Naive thymus-derived CD8-positive, alpha-beta T cell (primary cell): ENCODE measurements at places on chromosomes 2 and 18.

DNA sequence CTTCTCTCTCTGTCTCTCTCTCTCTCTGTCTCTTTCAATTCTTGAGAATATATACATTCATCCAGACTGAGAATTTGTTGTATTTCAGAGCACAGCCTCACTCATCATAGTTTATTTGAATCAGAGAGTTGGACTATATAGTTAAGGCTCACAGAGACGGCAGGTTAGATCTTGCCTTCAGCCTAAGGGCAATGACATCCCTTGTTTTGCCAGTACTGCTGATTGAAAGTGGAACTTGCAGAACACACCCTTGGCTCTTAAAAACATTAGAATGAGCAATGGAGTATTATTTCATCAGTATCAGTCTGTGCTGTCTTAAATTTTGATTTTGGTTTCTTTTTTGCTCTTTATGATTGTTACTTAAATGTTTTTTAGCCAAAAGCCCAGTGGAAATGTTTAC lies 62.0 kb upstream of the DSG1 start:
- no peak for DNase-seq

DNA sequence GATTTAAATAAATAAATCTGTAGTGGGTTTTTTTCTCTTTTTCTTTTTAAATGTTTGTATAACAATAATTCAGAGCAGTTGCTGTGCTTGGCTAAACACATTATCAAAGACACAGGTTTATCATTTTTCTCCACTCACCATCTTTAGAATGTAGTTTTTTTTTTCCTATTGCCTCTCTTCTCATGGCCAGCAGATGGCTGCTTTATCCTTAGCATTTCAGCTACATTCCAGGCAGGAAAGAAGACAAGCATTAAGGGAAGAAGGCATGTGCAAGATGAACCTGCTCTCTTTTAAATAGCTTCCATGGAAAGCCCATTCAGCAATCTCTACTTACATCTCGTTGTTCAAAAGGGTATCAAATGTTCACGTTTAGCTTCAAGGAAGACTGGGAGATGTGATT lies 42.6 kb downstream of the ARHGAP15 start:
- DNase-seq = no peak

- DNase-seq = no peak
Observed at GRCh38 chr2:43135583-43135982, 90.8 kb downstream of the ZFP36L2 start.

DNA sequence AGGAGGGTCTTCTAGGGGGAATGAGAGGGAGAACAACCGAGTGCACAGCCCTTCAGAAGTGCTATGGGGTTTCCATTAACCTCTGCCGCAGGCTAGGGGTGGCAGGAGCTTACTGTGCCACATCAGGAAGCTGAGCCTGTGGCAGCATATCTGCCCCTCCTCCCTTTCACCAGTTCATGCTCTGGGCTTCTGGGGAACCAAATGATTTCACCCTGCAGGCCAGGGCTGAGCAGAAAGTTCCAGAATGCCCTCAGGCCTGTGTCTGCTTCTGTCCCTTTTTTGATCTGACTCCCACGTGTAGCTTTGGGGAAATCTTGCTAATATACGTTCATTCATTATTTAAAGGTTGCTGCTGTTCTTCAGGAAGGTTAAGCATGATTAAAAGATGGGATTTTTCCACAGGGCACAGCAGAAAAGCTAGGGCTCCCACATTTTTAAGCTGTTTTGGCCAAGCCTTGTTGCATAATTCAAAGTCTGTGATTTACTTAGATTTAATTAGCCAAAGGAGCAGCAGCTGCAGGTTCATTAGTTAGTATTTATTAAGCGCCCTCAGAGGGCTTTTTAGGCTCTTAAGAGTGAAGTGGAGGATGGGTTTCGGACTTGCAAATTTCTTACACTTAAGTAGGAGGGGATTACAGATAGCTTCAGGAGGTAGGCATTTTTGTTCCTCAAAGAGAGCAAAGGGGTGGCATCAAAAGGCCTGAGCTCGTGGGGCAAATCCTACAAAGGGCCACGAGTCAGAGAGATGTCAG lies 10.2 kb downstream of the TMEM247 start:
- DNase-seq = no peak

DNA sequence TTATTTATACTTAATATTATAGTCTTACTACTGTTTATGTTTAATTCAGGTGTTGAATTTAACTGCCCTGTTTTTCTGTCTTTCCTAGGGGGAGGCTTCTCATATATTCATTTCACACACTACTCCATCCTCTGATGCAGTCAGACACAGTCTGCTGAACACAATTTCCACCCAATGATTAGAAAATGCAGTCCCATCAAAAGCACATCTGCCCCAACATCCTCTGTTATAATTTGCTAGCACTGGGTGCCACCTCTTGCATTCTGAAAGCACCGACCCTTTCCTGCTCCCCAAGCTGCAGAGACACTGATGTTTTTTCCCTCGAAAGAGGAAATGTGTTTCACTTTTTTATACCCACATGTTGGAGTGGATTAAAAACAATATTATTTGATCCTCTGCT lies 474.7 kb downstream of the PID1 start:
- no peak for DNase-seq

DNA sequence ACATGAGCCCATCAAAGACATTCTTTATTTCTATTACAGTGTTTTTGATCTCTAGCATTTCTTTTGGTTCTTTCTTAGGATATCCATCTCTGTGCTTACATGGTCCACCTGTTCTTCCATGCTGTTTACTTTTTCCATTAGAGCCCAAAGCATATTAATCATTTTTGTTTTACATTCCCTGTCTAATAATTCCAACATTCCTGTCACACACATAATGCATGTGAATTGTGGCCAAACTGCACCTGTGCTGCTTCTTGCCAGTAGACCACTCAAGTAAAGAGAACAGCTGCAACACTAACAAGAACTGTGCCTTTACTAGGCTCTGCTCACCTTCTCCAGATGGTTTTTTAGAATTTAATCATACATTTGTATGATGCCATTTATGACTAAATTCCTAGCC lies 103.0 kb downstream of the PTH2R start:
- no peak for DNase-seq

GRCh38 chr2:36515538-36515937 lies 82.4 kb downstream of the FEZ2 start:
- no peak for DNase-seq

- no peak for DNase-seq
Observed at GRCh38 chr2:37809525-37809924, 115.6 kb upstream of the RMDN2 start.

DNA sequence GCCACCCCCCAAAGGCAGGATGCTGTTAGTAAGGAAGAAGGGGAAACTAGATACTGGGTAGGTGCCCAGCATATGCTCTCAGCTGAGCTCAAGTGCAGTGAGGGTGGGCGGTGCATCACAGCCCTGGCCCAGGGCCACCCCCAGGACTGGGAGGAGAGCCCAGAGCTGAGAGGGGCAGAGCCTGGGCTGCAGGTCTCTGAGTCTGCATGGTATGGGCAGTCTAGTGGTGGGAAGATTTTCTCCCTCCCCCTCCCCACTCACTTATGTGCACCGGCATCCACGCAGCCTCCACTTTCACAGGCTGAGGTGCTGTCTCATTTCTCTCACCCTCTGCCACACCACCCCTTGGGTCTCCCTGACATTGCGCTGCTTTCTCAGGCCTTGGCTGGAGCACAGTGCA lies 48.5 kb upstream of the CAB39 start:
- DNase-seq = no peak

GRCh38 chr2:182142062-182142461 lies 156.4 kb downstream of the PPP1R1C start:
- DNase-seq = no peak

- no peak for DNase-seq
Observed at GRCh38 chr18:53503914-53504441, 720.5 kb downstream of the MBD2 start.

- no peak for DNase-seq
Observed at GRCh38 chr18:5456577-5457461, 87.0 kb downstream of the EPB41L3 start.

- DNase-seq = no peak
Observed at GRCh38 chr2:22270341-22270740, 1114.6 kb upstream of the KLHL29 start.

DNA sequence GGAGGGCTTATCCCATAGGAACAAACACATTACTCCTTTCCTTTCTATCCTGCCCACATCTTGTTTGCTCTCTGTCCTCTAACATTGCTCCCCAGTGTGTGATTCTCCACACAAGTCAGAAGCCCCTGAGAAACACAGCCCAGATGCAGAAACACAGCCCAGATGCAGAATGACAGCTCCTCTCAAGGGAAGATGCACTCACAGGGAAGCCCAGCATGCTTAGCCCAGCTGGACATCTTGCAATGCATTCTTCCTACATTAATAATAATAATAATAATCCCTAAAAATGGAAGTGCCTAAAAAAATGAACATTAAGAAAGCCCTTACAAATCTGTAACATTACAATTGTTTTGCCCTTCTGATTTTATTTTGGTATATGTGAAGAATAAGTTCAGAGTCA lies 172.1 kb downstream of the CBLN2 start:
- no peak for DNase-seq

DNA sequence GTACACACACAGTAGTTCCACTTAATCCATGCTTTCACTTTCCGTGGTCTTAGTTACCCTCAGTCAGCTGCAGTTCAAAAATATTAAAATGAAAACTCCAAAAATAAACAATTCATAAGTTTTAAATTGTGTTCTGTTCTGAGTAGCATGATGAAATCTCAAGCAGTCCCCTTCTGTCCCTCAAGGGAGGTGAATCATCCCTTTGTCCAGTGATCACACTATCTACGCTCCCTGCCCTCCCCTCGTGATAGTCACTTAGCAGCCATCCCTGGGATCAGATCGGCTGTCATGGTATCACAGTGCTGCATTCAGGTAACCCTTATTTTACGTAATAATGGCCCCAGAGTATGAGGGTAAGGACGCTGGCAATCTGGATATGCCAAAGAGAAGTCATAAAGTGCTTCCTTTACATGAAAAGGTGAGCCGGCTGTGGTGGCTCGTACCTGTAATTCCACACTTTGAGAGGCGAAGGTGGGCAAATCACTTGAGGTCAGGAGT lies 5.8 kb upstream of the RTN4 start:
- DNase-seq = no peak

DNA sequence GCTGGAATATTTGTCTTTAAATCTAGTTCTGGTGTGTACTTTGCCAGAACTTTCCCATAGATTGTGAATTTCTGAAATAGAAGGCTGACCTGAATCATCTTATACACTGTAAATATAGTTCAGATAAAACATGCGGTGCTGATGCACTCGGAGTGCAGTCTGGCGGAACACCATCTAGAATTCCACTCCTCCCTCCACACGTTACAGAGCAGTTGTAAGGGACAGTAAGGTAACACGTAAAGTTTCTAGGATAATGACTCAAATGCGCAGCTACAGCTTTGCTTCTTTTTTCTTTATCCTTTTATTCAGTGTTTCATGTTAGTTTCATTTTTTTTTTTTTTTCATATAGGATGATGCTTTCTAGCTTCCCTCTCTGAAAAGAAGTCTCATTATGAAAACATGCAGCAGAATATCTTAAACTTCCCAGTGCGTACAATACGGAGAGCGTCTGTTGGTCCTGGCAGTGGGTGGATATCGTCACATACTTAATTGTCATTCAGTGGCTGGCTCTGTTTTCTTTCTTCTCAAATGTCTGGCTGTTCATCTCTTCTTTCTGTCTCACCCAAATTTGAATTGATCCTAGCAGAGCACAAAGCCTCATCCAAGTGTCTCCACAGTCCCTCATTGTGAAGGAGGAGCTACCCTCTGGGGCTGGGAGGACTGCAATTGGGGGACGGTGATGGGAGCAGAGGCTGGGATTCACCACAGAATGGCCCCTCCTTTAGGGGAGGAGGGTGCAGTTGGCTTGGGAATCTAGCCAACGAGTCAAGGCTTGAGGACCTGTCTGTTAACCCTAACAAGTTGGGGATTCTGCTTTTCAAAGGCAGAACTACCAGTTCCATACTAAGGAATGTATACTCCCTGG lies 138.8 kb downstream of the MYT1L start:
- DNase-seq = no peak

DNA sequence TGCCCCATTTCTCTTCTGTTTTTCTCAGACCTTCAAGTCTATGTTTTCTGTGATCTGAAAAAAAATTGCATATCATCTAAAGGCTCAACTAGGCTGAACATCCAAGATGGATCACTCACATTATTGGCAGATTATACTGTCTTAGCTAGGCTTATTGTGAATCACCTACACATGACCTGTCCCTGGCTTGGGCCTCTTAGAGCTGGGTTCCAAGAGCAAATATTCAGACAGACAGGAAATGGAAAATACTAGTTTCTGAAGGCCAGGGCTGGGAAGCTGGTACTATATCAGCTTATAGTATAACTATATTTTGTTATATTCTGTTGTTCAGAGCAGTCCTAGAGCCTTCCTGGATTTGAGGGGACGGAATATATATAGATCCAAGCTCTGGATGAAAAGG lies 90.3 kb downstream of the PIK3C3 start:
- no peak for DNase-seq

DNA sequence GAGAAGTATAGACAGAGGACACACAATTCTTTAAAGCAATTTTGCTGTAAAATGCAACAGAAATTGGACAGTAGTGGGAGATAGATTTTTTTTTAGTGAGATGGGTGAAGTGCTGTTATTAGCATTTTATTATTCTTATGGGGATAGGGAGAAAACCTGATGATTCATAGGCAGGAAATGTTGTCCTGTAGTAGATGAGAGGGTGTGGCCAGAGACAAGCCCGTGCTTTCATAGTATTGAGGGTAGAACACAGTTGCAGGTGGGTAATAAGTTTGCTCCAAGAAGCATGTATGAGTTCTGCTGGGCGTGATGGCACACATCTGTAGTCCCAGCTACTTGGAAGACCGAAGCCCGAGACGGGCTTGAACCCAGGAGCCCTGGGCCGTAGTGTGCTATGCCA lies 128.3 kb upstream of the ARHGAP28 start:
- no peak for DNase-seq

DNA sequence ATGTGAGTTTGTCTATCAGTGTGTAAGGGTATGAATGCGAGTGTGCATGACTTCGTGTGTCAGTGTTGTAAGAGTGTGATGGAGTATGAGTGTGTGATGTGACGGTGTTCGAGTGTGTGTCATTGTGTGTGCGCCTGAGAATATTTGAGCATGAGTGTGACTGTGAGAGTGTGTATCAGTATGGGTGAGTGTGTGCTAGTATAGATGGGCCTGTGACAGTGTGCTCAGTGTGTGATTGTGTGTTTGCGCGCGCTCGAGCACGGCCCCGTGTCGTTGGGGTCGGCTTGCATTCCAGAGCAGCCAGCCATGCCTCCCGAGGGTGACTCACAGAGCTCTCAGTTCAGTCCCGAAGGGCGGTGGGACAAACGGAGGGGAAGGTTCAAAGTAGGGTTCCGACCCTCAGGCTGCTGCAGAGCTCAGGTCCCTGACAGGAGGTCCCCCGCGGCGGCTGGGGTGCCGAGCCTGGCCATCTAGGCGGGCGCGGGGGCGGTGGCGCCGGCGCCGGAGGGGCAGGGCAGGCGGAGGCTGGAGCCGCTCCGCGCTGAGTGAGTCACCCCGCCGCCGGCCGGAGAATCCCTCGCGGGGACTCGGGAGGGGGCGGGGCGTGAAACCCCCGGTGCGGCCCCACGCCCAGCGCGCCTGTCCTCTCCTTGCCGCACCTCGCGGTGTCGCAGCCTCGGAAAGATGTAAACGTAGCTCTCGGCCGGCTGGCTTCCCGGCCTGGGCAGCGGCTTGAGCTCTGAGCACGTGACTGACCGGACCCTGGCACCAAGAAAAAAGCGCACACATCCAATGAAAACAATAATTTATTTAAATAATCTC lies 3.8 kb downstream of the DLX2 start:
- no peak for DNase-seq
